ENCODE measurements at places on chromosomes 3 and 15. TPM values are rescaled to one million over a fixed set of nuclear protein-coding genes. Genes with fewer than 3 reads are reported as not detected.
A peak's percentile ranks its signal among the peaks of the same experiment; 100 is the strongest.

- peak; percentile 67 for DNase-seq
Observed at GRCh38 chr15:40763801-40764628, at the start of gene GCHFR. Gene GCHFR (plus strand): TSS chr15:40764068. CDS start chr15:40764181, 113 bp downstream.

The SUCNR1 gene
- total RNA-seq: 0.03 TPM

DNA sequence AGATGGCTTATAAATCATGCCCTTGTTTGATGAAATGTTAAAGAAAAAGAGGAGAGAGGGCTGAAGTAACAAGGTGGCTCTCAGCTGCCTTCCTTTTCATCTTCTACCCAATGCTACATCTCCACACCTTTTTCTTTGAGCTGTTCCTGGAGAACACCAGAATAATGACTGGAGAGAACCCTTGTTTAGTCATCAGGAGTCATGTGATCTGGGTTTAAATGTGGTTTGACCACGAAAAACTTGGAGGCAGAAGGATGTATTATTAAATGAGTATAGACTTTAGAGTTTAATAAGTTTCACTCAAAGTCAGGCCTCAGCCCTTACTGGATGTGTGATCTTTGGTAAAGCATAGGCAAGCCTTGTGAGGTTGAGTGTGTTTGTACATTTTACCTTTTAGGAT is 230.3 kb upstream of the TBL1XR1 start:
- no peak for DNase-seq

The QTRT2 gene
- 34.7 TPM for total RNA-seq

- no peak for DNase-seq
Observed at GRCh38 chr15:55549305-55549704, 38.8 kb downstream of the PYGO1 start.

GRCh38 chr3:18334837-18335601 is 90.1 kb downstream of the SATB1 start:
- DNase-seq: no peak

- DNase-seq: no peak
Observed at GRCh38 chr15:57477736-57478522, 101.6 kb downstream of the CGNL1 start.

GRCh38 chr15:44711743-44712345 is 527 bp downstream of the B2M start:
- peak; percentile 47 for DNase-seq

DNA sequence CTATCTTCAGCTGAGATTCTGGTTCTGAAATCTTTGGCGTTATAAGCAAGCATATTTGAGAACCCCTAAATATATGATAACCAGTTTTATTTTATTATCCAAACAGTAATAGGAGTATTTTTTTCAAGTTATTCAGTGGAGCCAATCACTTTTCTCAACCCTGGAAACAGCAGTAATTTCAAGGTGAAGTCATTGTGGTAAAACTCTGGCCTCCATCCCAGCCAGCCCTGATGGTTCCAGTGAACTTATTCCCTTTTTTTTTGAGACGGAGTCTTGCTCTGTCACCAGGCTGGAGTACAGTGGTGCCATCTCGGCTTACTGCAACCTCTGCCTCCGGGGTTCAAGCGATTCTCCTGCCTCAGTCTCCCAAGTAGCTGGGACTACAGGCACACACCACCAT is 545.4 kb upstream of the IL12A start:
- no peak for DNase-seq

The MST1R gene
- not detected for total RNA-seq

GRCh38 chr3:131326307-131326706 is 55.3 kb upstream of the NUDT16 start:
- no peak for DNase-seq

GRCh38 chr15:91921843-91922198 is 68.3 kb downstream of the SLCO3A1 start:
- no peak for DNase-seq

- DNase-seq: no peak
Observed at GRCh38 chr15:90190606-90191343, 10.4 kb upstream of the SEMA4B start.

GRCh38 chr3:171315101-171315500 is 145.1 kb downstream of the TNIK start:
- no peak for DNase-seq

DNA sequence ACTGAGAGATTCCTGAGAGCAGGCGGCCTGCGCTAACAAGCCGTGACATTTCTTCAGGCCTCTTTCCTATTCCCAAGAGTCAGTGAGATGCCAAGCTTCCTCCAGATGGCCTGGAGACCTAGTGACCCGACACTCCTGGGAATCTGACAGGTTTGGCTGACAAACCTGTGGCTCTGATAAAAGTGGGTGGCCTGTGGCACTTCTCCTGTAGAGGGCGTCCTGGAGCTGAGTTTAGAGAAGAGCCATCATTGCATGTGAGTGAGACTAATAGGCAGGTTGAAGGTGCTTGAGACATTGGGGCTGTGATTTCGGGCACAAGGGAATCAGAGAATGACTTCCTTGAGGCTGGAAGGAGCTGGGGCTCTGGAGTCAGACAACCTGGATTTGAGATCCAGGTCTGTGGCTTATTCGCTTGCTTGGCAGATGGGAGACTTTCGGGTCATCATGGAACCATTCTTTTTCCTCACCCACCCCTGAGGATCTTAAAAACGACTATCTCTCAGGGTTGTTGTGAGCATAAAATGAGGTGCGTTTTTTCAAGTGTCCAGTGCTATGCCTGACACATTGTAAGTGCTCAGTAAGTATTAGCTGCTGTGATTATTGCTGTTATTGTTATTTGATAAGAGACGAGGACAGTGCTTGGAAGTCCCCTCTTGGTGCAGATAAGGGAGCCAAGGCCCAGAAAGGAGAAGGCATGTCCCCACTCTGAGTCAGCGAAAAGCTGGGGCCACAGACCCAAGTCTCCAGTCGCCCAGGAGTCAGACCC is 77.2 kb downstream of the SCN10A start:
- peak; percentile 1 for DNase-seq

DNA sequence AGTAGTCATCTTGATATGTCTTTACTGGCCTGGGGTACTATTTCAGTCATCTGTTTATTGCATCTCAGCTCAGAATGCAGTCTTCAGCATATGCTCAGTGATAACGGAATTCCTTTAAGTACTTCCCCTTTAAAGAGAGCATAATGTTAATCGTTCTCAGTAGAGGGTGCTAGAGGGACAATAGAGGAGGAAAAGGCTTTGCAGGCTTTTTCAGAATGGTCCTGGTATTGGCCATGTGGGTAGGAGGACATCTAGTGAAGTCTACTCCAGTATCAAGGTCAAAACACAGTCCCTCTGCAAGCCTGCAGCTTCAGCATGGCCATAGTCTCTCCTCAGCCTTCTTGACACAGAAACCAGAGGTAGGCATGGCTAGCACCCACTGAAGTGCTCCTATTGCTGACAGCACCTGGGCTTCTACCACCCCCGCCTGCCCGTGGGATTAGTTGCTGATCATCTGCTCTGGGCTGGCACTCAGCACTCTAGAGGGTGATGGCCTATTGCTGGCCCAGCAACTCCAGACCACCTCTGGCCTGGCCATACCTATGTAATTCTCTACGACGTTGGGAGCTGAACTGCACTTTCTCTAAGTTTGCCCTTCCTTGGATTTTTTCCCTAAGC is 65.4 kb downstream of the KCNH8 start:
- DNase-seq: no peak

DNA sequence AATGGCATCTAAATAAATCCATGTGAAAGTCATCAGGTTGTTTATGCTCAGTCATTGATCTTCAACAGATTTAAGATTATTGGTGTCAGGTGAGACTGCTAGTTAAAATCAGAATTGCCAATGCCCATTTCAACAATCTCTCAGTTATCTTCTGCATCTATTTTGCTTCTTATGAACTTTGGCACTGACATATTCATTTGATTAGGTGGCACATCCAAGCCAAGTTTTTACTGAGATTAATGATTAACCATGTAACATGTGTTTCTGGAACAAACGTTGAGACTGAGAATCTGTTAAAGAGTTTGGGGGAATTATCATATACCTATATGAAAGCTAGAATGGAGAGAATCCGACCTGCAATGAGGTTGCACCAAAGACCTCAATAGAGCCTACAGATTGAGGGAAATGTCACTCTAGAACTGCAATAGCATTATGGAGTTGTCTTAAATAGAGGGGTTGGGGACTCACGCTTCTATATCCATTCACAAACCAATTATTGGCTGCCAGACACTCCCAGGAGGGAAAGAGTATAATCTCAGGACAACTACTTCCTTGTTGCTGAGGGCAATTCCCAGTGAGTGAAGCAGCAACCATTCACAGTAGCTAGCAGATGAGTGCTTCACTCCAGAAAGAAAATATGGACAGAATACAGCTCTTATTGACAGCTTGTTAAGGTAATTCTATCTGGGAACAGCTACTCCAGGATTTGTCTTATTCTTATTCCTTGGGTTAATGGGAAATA is 891.3 kb downstream of the SQOR start:
- DNase-seq: no peak

DNA sequence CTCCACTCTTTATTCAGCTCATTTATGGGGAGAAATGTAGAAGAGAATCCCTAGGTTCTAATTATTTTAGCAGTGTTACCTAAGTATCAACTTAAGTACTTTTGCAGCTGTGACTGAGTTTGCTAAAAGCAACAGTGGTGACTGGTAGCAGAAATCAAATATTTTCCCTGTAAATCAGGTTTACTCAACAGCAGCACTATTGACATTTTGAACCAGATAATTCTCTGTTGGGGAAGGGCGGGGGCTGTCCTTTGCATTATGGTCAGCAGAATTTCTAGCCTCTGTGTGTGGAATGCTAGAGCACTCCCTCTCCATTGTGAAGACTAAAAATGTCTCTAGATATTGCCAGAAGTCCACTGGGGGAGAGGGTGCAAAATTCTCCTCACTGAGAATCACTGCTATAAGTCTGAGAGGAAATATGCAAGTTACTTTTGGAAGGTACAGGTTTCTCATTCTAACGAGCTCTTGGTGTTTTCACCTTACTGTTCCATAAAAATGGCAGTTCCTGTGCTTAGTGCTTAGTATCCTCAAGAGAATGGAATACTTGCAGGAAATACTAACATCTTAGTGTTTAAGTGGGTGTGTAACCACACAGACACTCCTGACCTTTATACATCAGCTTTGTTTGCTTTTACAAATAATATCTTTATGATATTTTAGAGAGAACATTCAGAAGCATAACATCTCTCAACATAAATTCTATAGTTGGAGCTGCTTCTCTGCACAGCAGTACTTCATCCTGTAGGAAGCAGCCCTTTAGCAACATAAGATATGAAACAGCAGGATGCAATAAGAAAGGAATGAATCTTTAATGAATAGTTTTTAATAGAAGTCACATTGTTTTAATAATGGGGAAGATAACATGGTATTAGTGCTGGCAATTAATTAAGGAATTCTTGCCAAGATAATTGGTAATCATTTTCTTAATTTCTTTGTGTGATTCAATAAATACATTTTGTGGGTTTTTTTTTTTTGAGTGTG is 246.5 kb upstream of the GOLIM4 start:
- DNase-seq: no peak

DNA sequence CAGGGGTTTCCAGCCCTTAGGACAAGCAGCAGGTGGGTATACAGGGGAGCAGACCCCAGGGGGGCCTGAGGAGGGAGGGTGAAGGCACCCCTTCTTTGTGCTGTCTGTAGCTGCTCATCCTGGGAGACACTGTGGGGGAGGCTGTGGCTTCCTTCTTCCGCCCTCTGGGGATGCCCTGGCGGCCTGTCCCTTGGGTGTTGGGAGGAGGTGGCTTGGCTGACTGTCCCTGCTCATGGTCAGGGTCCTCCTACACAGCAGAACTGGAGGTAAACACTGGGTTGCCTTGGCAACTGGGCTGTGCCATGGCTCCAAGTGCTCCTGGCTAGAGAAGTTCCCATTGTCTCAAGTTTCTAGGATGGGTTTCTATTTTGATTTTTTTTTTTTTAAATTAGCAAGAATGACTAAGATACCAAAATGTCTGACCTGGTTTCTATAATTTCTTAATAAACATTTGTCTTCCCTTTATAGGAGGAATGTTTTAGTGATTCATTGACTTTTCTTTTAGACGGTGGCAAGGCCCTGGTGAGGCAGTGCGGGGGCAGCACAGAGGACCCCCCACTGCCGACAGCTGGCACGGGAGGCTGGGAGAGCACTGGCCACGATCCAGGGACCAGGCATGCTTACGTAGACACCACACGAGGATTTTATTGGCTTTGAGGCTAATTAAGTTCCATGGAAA is 12.4 kb downstream of the KLF13 start:
- peak; percentile 48 for DNase-seq

- no peak for DNase-seq
Observed at GRCh38 chr3:109028753-109029152, 75.1 kb upstream of the GUCA1C start.

DNA sequence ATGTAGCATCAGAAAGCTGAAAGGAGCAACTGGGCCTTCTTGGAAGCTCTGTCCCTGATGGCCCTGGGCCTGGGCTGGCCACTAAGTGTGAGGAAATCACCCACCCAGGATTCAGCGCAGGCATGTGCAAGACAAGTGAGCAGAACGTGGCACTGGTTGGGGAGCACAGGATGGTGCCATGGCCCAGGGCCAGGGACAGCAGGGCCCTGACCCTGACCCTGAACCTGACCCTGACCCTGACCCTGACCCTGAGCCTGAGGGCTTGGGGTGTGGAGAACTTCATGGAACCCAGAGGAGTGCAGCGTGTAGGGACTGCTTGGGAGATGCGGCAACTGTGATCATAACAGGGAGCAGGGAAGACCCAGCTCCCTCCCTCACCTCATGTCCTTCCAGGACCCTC is 5.9 kb upstream of the ALDH1L1 start:
- DNase-seq: no peak

Data from G401 (cell line).